Mesendoderm (in vitro differentiated cells): ENCODE measurements at places on chromosomes 5 and 9.

DNA sequence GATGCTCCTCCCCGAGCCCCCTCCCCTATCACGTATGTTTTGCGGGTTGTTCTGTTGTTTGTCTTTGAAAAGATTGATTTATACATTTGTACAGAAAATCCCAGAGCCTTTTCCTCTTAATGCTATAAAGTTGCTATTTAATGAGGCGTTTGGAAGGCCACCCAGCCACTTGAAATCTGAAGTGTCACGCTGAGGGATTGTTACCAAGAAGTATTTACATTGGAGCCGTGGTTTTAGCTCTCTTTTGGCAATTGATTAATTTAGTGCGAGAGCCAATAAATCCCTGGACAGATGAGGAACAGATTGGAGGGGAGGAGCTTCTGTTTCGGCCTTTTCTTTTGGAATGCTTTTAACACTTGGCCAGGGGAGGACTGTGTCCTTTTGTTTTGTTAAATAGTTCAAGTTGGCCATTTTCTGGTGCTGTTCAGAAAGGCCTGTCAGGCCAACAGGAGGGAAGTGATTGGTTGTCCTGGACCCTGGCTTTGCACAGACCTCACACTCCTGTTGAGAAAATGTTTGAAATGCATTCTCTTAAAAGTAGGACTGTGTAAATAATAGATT is 250.2 kb downstream of the PDZD2 start:
- peak; percentile 65 for DNase-seq
- no peak overlapping the region for H3K27ac ChIP-seq

DNA sequence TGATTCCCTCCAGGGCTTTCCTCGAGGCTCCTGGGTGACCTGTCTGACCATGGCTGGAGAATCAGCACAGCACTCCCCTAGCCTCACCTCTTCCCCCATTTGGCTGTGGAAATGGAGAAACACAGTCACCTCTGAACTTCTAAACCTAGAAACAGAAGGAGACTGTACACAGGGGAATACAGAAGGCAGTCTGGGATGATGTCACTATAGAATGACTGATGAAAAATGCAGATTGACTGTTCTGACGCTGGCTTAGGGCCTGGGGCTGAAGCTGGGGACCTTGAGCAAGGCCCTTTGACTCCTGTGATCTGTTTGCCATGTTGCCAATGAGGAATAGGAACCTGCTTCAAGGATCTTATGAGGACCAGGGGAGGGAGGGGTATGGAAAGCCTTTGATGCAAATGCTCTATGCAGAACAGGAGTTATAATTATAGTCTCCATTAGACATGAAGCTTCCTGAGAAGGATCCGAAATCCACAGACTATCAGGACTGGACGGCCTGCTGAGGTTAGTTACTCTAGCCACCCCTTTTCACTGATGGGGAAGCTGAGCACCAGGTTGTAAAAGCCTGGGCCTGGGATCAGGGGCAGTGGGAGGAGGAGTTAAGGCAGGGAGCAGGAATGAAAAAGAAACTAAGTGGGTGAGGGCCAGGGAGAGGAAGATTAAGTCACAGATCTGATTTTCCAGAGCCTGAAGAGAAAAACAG is 24.4 kb upstream of the ANXA6 start:
- no peaks in the 10 kb centered on the region for H3K36me3 ChIP-seq
- H3K27ac ChIP-seq, result no peak overlapping the region
- no peaks in the 10 kb centered on the region for H3K4me1 ChIP-seq
- DNase-seq, result no peak
- H3K4me3 ChIP-seq, result no peak overlapping the region

DNA sequence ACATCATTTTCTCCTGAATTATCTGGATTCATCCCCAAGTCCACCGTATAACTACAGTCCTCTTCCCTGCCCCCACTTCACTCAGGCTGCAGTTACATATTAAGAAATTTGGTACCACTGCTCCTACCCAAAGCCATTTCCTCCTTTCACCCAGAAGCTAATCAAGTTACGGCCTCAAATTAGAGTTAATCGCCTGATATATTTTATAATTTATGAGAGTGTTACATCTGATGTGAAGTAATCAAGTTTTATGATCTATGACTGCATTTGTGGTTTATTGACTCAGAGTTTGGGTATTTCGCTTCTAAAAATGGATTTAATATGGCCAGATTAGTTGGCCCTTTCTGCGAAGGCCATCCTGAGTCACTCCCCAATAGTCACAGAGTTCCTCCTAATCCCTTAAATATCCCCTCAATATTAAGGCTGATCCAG is 223.6 kb upstream of the KIF2A start:
- H3K27me3 ChIP-seq, result no peaks in the 10 kb centered on the region
- no peaks in the 10 kb centered on the region for H3K4me1 ChIP-seq

- no peaks in the 10 kb centered on the region for H3K27me3 ChIP-seq
- DNase-seq, result peak; percentile 37
- H3K4me1 ChIP-seq, result no peaks in the 10 kb centered on the region
- H3K36me3 ChIP-seq, result peaks cover 8% of the 10 kb centered on the region
- H3K27ac ChIP-seq, result no peak overlapping the region
Measured at GRCh38 chr5:154884424-154884823, 26.0 kb downstream of the CNOT8 start.

DNA sequence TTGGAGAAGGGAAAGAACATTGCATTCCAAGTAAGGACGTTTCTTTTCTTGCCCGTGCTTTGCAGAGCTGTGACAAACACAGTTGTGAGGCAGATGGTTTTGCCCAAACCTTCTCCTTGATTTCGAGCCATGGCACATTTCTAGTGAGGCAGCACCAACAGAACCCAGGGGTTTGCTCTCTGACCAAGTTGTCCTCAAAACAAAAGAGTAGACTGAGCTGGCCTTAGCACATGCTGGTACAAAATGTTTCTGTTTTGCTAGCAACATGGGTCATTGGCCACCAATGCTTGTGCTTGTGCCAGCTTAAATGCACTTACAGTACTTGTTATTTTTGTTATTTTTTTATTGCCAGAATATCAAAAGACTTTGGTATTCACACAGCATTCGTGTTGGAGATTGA is 328.8 kb downstream of the GADD45G start:
- no peaks in the 10 kb centered on the region for H3K27me3 ChIP-seq
- no peak for DNase-seq
- no peak overlapping the region for H3K27ac ChIP-seq

- no peaks in the 10 kb centered on the region for H3K4me1 ChIP-seq
- no peaks in the 10 kb centered on the region for H3K27me3 ChIP-seq
- DNase-seq, result no peak
- no peaks in the 10 kb centered on the region for H3K36me3 ChIP-seq
Measured at GRCh38 chr9:1001838-1002237, 25.4 kb downstream of the DMRT3 start.

DNA sequence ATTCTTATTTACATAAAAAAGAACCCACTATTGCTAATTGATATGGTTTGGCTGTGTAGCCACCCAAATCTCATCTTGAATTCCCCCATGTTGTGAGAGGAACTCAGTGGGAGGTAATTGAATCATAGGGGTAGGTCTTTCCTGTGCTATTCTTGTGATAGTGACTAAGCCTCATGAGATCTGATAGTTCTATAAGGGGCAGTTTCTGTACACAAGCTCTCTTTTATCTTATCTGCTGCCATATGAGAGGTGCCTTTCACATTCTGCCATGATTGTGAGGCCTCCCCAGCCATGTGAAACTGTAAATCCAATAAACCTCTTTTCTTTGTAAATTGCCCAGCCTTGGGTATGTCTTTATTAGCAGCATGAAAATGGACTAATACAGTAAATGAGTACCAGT is 58.2 kb upstream of the PRR16 start:
- peak; percentile 59 for DNase-seq
- H3K27ac ChIP-seq, result peak overlapping the region; percentile 51
- no peaks in the 10 kb centered on the region for H3K36me3 ChIP-seq
- no peaks in the 10 kb centered on the region for H3K27me3 ChIP-seq
- H3K4me3 ChIP-seq, result no peak overlapping the region

- H3K36me3 ChIP-seq, result no peaks in the 10 kb centered on the region
- no peaks in the 10 kb centered on the region for H3K4me1 ChIP-seq
- DNase-seq, result peak; percentile 75
- no peak overlapping the region for H3K27ac ChIP-seq
Measured at GRCh38 chr5:170681013-170681433, 102.5 kb upstream of the GABRP start.

- DNase-seq, result no peak
- H3K27me3 ChIP-seq, result no peaks in the 10 kb centered on the region
- H3K36me3 ChIP-seq, result no peaks in the 10 kb centered on the region
- H3K4me1 ChIP-seq, result no peaks in the 10 kb centered on the region
Measured at GRCh38 chr9:6433410-6433809, 20.4 kb downstream of the UHRF2 start.

- no peaks in the 10 kb centered on the region for H3K4me1 ChIP-seq
- no peak for DNase-seq
- no peak overlapping the region for H3K27ac ChIP-seq
- H3K36me3 ChIP-seq, result no peaks in the 10 kb centered on the region
Measured at GRCh38 chr5:94217216-94217615, 401.2 kb downstream of the KIAA0825 start.

DNA sequence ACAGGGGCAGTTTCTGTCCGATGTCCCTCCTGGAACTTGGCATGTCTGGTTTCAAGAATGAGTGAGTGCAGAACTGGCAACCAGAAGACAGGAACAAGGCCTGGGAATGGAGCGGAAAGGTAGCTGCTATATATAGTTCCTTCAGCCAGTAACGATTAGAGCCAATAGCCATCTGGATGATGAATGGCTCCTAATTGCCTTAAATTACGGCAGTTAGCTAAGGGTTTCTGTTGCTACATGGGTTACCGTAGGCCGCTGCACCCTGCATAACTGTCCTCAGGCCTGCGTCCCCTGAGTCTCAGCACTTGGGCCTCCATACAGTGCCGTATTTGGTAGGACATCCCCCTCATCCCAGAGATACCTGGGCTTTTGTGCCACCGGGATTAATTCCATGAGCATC is 29.4 kb downstream of the WWC1 start:
- H3K4me3 ChIP-seq, result no peak overlapping the region
- no peak for DNase-seq
- no peaks in the 10 kb centered on the region for H3K36me3 ChIP-seq
- no peaks in the 10 kb centered on the region for H3K27me3 ChIP-seq

DNA sequence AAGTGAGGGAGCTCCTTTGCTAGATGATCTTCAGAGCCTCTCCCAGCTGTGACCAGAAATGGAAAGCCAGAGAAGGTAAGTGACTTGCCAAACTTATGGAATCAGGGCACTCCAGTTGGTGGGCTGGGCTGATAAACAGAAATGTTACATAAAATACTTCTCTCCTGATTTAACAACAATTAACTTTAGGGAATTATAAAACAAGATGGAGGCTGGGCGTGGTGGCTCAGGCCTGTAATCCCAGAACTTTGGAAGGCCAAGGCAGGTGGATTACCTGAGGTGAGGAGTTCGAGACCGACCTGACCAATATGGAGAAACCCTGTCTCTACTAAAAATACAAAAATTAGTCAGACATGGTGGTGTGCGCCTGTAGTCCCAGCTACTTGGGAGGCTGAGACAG is 899 bp upstream of the MED10 start:
- no peak overlapping the region for H3K27ac ChIP-seq
- DNase-seq, result no peak
- peaks cover 8% of the 10 kb centered on the region for H3K4me1 ChIP-seq
- no peaks in the 10 kb centered on the region for H3K27me3 ChIP-seq

- H3K27ac ChIP-seq, result no peak overlapping the region
- no peaks in the 10 kb centered on the region for H3K27me3 ChIP-seq
- H3K4me1 ChIP-seq, result no peaks in the 10 kb centered on the region
Measured at GRCh38 chr9:21830589-21830988, 28.2 kb downstream of the MTAP start.

DNA sequence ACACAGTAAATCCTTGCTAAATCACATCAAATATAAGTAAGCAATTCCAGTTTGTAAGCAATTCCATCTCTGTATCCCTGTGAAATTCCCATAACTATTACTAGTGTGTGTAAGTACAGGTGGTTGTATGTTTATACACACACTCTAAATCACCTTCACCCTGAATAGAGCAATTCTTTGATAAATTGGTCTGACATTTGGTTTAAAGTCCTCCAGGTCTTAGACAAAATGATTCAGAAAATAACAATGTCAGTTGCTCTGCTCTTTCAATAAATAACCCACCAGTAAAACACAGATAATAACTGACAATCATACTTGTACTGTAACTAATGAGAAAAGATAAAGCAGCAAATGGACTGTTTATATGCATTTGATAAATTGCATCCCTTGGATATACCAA is 226.3 kb downstream of the SPOCK1 start:
- no peak overlapping the region for H3K27ac ChIP-seq
- no peak overlapping the region for H3K4me3 ChIP-seq
- H3K36me3 ChIP-seq, result no peaks in the 10 kb centered on the region

DNA sequence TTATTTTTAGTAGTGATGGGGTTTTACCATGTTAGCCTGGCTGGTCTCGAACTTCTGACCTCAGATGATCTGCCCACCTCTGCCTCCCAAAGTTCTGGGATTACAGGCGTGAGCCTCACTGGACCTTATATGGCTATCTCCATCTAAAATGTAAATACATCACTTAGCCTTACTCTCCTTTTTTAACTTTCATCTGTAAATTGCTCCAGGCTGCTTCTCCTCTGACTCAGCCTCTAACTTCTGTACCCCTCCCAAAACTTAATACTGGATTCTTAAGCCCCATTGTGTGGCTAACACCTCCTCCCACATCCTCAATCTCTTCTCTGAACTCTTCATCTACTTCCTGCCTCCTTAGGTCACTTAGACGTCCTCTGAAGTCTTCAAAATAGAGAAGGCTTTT is 4.0 kb downstream of the SNX30 start:
- no peak overlapping the region for H3K4me3 ChIP-seq
- no peaks in the 10 kb centered on the region for H3K27me3 ChIP-seq
- H3K4me1 ChIP-seq, result peaks cover 16% of the 10 kb centered on the region
- H3K36me3 ChIP-seq, result no peaks in the 10 kb centered on the region
- DNase-seq, result peak; percentile 97
- H3K27ac ChIP-seq, result peak overlapping the region; percentile 46

GRCh38 chr5:81027481-81028058 is 67.4 kb downstream of the RASGRF2 start:
- no peak overlapping the region for H3K27ac ChIP-seq
- H3K4me1 ChIP-seq, result no peaks in the 10 kb centered on the region
- no peaks in the 10 kb centered on the region for H3K36me3 ChIP-seq
- no peak overlapping the region for H3K4me3 ChIP-seq
- no peak for DNase-seq
- no peaks in the 10 kb centered on the region for H3K27me3 ChIP-seq
